ENCODE measurements at places on chromosomes 5 and 9.

DNA sequence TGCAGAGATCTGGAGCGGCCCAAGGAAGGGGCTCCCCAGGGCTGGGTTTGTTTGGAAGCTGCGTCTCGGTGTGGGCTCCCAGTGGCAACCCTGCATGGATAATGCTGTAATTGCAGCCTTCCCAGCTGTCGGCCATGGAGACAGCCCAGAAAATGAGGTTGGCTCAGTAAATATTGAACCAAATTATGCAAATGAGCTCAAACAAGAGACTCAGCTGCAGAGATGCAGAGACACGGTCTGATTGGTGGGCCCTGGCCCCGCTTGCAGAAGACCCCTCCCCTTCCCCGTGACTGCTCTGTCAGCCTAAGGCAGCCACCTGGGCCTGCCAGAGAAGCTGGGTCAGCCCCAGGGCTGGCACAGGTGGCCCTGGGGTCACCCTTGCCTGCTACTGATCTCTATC, 75.9 kb downstream of the RAD23B start:
- no peak for DNase-seq

GRCh38 chr5:93325946-93326345, 255.1 kb downstream of the NR2F1-AS1 start:
- DNase-seq: no peak

GRCh38 chr5:95835682-95836385, 13.3 kb upstream of the GLRX start:
- DNase-seq: no peak

GRCh38 chr5:158881091-158881880, 218.4 kb downstream of the EBF1 start:
- no peak for DNase-seq

- no peak for DNase-seq
These were observed 1.5 kb downstream of the MEIKIN start for GRCh38 chr5:131943916-131944315.

DNA sequence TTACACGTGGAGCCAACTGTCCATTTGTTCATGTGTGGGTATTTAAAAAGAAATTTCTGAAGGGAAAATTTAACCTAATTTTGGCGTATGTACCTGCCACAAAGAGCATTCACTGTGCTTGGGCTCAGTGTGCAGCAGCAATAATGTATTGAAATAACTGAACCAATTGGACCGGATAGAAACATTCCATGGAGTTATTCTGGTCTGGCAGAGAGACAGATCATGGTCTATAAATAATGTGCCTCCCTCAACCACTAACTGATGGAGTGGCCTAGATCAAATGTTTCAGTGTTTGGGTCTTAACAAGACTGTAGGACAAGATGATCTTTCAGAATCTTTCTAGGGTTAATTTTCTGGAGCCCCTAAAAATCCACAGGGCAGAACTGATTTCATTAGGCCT, 469.7 kb downstream of the PRELID2 start:
- no peak for DNase-seq

DNA sequence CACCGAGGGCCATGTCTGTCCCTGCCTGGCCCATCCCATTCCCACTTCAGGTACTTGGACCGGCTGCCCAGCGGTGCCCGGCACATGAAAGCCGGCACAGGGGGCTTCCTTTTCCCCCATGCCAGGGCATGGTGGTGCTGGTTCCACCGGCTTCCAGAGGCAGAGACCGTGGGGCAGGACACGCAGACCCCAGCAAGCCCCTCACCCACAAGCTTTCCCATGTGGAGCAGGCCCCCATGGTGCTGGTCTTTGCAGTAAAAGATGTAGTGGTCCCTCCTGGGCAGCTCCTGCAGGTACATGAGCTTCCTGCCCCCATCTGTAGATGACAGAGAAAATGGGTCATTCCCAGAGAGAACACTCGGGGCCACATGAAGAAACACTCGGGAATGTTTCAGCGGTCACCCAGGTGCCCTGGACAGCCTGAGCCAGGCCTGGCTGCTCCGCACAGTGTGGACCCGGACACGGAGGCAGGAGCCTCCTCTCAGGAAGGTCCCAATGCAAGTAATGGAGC, 2.0 kb downstream of the OBP2B start:
- no peak for DNase-seq

DNA sequence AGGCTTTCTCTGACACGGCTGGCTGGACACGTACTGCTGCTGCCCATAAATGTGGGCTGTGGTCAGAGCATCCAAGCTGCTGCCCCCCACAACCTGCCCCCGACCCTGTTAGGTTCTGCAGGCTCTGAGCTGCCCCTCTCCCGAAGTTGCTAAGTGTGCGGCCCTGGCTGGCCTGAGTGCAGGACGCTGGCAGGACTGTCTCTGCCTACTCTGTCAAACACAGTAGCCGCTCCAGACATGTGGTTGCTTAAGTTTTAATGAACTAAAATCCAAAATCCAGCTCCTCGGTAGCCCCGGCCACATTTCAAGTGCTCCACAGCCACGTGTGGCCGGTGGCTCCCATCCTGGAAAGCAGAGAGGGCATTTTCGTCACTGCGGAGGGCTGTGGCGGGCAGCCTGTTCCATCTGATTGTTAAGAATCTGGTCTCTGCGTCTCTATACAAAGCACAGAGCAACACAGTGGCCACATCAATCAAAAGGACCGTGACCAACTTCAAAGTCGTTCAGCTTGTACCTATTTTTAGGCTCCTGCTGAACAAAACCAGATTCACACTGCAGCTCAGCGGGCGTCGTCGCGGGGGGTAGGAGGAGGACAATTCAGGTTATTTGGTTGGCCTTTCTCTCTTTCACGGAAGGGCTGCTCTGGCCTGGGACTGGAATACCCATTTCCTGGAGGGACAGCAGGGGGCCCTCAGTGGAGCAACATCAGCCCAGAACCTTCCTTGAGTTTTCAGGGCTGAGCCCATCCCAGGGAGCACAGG, 68.9 kb downstream of the PTCH1 start:
- no peak for DNase-seq

DNA sequence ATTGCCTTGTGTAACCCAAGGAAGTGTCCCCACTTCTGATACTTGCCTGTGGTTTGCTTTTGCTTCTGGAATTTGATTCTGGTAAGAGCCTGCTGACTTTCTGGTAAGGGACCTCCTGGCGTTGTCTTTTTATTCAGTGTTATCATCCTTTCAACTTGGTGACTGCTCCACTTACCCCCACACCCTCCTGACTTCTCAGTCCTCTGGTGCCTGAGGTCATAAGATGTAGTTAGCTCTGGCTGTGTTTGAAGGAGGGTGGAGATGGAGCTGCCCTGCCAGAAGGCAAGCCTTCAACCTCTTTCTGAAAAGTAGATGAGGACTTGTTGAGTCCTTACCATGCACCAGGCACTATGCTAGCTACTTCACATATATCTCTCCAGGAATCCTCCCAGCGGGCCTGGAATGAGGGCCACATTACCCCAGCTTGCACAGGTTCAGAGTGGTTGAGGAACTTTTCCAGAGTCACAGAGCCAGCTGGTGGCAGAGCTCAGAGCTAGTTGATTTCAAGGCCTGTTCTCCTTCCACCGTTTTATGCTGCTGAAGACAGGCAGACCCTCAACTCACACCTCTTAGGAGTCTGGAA, 45.2 kb upstream of the PITX1 start:
- DNase-seq: no peak

GRCh38 chr5:178318893-178319292, 86.3 kb upstream of the PHYKPL start:
- DNase-seq: no peak

- no peak for DNase-seq
These were observed 2.8 kb upstream of the ZNF462 start for GRCh38 chr9:106859957-106860720.

- no peak for DNase-seq
These were observed 18.0 kb downstream of the XRCC4 start for GRCh38 chr5:83095163-83095956.

Measured in germinal center (tissue), 1 donor.